ENCODE measurements at places on chromosomes 12 and 14.
A peak's percentile ranks its signal among the peaks of the same experiment; 100 is the strongest.

GRCh38 chr14:103026988-103027387, 30.4 kb downstream of the CDC42BPB start:
- DNase-seq = no peak

GRCh38 chr12:109609342-109609741, 35.7 kb downstream of the MVK start:
- no peak for DNase-seq

- no peak for DNase-seq
Measured at GRCh38 chr12:117404203-117404853, 42.9 kb upstream of the NOS1 start.

- no peak for DNase-seq
Measured at GRCh38 chr12:45304514-45305178, 88.8 kb downstream of the ANO6 start.

DNA sequence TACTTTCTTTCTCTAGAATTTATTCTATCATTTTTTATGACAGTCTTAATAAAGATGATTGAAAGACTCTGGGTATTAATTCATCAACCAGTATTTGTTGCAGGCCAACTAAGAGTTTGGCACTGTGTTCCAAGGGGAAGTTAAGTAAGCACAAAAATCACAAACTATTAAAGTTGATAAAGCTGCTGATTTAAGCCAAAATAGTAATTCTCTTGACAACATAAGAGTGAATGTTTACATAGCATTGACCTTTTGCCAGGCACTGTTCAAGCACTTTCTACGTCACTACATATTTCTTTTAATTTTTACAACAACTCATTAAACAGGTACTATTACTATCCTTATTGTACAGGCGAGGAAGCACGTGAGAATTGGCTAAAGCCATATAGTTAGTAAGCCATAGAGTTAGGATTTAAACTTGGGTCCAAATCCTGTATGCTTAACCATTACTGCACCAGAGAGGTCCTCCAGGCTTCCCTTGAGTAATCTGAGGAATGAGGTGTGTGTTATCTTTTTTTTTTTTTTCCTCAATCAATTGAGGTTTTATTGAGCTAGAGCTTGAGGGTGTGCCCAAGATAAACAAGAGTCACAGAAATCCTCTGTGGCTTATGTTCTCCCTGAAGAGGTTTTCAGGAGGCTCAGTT, 1009.6 kb downstream of the DIO2 start:
- no peak for DNase-seq

- DNase-seq = no peak
Measured at GRCh38 chr12:22533155-22533554, 11.2 kb downstream of the C2CD5 start.

- DNase-seq = no peak
Measured at GRCh38 chr12:120847392-120847791, 56.8 kb downstream of the SPPL3 start.

DNA sequence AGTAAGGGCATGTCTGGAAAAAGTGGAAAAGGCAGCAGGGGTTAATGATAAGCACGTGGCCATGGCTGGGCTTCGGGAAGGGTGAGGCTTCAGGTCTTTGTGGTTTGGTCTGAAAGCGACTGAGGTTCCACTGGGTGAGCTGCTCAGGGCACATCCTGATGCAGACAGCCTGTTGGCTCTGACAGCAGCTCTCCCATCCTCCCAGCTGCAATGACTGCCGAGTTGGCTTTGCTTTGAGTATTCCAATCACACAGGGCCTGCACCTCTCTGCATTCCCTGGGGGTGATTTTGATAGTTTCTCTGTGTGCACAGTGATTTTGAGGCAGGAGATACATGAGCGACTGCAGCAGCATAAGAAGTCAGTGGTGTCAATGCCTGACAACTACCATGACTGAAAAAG, 390.7 kb downstream of the APAF1 start:
- DNase-seq = no peak

DNA sequence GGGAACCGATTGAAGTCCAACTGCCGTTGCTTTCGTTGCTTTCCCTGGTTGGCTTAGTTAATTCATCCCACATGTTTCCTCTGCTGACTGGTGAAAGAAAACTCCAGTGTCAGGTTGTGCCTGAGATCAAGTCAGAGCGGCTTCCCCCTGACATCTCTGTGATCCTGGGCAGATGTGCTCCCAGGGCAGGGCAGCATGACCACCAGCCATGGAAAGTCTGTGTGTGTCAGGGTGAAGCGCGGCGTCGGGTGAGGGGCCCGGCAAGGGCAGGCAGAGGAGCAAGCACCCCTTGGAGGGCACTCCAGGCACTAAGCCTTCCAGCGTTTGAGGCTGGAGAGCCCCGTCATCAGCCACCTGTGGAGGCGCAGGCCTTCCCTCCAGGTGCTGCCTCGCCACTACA, 54.5 kb upstream of the IGF1 start:
- DNase-seq = no peak

DNA sequence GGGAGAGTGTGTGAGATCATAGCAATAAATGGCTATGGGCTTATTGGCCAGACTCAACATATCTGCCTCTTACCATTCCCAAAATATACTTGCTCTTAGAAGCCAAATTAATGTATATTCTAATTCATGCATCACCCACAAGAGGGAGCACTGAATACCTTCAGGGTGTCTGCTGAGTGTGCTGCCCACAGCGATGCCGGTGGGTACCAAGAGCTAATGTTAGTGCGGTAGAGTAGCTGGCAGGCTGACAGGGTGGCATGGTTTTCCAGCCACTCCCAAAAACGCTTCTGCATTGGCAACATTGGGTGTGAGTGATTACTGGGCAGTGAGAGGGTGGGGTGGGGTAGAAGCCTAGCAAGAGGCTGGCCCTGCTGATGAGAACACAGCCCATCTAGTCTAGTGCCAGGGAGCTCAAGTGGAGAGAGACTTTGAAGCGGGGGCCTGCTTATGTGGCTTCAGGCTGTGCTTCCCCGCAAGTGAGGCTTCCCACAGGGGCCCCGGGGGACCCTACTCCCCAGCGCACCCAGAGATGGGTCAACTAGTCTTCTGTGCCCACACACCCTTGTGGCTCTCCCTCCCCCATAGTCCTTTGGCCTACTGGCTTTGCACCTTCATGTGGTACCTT, 9.2 kb upstream of the PLEKHD1 start:
- no peak for DNase-seq

DNA sequence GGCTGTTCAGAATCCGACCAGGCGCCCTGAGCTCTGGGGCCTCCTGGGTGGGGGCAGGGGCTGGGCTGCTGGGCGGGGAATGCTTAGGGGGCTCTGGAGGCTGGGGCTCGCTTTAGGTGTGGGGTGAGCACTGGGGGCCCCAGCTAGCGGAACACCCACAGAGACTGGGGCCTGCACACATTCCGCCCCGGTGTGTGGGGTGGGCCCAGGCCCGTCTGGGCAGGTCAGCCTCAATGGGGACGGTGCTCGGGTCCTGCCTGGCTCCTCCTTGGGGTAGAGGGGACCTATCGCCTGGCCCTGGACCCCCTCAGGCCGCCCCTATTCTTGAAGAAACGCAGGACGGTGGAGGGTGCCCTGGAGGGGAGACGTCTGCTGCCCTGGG, 364.8 kb downstream of the TMEM121 start:
- DNase-seq = no peak

DNA sequence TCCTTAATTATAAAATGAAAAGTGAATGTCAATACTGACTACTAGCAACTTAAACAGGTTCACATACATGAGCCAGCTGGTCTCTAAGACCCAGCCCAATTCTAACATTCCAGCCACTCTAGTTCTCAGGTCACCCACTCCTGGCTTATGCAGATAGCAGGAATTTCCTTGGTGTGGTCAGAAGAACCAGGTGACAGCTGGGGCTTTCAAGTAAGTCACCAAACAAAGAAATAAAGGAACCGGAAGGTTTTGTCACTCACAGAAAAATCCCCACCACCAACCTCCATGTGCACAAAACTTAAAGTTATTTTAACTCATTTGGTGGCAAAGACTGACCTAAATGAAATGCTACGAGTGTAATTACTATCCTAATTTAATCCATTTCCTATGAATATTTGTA, 129.6 kb upstream of the CDKN3 start:
- no peak for DNase-seq

- no peak for DNase-seq
Measured at GRCh38 chr12:70635755-70636154, 1.5 kb downstream of the PTPRB start.

- no peak for DNase-seq
Measured at GRCh38 chr14:81981307-81981675, 447.6 kb upstream of the SEL1L start.

DNA sequence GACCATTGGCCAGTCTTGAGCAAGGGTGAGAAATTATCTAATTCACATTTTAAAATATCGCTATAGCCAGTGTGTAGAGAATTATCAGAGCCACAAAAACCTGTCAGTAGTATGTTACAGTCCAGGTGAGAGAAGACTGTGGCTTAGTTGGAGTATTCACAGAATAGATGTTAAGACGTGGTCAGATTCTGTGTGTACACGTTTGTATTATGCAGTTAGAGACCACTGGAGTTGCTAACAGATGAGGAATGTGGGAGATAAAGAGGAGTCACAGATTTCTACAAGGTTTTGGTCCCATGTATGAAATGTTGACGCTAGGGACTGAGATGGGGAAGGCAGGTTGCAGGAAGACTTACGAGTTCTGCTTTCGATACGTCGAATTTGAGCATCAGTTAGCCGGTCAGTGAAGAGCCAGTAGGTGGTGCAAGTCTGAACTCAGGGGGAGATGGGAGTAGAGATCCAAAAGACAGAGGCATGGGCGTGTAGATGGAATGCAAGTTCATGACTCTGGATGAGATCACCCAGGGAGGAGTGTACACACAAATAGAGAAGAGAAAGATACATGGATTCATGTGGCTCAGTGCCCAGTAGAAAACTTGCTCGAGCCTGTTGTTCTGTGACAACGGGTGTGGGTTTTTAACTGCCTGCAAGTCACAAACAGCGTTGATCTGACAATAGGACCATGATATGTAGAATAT, 114.8 kb upstream of the FLRT2 start:
- DNase-seq = peak; percentile 68

DNA sequence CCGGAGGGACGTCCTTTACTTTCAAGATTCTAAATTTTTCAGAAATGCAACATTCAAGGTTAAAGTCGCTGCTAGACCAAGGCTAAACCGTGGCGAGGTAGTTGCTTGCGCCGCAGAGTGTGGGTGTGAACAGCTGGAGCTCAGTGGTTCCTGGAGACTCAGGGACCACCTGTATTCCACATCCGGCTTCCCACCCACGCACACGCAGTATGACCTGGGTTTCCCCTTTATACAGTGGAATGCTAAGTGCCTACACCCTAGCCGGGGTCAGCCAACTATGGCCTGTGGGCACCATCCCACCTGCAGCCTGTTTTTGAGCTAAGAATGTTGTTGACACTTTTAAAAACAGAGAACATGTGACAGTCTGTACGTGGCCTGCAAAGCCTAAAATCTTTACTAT, 42.9 kb upstream of the TESC start:
- no peak for DNase-seq

DNA sequence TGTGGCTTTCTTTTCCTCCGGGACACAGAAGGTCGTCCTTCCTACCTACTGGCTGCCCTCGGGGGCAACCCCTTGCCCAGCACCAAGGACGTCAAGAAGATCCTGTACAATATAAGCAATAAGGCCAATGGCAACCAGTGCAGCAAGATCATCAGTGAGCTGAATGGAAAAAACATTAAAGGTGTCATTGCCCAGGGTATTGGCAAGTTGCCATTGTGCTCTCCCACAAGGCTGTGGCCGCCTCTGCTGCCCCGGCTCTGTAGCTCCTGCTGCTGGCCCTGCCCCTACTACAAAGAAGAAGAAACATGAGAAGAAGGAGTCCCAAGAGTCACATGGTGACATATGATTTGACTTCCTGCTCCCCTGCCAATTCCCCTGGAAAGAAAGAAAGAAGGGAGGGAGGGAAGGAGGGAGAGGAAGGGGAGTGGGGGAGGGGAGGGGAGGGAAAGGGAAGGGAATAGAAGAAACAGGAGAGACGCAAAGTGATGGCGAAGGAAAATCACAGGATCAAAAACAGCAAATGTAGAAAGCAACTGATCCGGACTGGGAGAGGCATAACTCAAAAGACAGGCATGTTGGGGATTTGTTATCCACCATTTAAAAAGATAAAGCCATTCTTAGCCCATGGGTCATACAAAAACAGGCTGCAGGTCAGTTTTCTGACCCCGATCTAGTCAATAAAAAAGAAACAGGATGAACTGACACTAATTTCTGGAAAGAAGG, 61.3 kb upstream of the RESF1 start:
- DNase-seq = no peak

GRCh38 chr12:83859021-83859420, 1053.6 kb downstream of the SLC6A15 start:
- DNase-seq = no peak

- DNase-seq = peak; percentile 12
Measured at GRCh38 chr12:127729381-127729780, 537.6 kb upstream of the TMEM132C start.

All from BJ (cell line).